ENCODE measurements at places on chromosomes 2 and 18. TPM values are rescaled to one million over a fixed set of nuclear protein-coding genes. Genes with fewer than 3 reads are reported as not detected.

DNA sequence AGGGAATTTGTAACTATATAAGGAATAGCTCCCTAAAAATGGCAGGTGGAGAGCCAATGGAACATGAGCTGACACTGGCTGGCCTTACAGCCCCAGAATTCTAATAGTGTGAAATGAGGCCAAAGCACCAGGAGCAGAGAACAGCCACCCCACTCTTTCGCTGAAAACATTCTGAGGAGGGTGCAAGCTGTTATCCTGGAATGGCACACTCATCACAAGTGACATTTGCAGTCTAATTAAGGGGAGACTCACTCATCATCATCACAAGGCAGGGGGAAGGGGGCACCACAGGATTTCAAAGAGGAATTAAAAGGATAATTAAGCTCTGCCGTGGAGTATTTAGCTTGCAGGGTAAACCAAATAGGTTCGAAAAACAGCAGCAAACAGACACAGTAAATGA lies 94.3 kb downstream of the EDAR start:
- no peak for DNase-seq

DNA sequence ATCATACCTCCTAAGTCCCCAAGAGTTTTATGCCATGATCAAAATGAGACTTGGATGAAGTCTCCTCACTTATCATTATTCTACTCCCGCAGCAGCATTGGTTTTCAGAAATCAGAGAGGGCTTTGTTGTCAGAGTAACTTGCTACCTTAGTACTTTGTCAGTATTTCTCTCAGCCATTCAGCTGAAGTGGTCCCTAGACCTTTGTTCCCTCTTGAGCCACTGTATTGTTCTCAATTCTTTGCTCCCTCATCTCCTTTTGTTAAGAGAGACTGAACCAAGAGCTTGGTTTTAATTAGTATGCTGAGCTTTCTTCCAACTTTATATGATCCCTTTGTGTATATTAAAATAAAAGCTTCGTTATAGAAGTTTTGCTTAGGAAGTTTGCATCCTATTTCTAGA lies 133.4 kb downstream of the DOCK10 start:
- DNase-seq = no peak

GRCh38 chr18:6624271-6624660 lies 105.2 kb upstream of the ARHGAP28 start:
- DNase-seq = peak; percentile 74

The MYO7B gene
- total RNA-seq = 0.31 TPM

DNA sequence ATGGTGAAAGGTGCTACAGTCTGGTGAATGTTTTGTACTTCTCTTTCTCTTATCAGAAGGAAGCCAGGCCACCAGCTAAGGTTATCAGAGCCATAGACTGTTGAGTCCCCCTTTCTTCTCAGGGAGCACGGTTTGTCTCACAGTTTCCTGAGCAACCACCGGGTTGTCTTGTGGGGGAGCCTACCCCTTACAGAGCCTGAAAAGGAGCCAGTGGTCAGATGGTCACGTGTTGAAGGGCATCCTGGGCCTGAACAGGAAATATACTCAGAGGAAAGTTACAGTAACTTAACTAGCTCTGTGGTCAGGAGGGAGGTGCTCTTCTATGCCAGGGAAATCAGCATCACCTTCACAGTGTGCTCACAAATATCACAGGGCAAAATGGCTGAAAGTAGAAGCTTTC lies 11.6 kb downstream of the CD28 start:
- DNase-seq = no peak

The TFPI gene
- 46.9 TPM for total RNA-seq

The FNDC4 gene
- total RNA-seq = 11.0 TPM

DNA sequence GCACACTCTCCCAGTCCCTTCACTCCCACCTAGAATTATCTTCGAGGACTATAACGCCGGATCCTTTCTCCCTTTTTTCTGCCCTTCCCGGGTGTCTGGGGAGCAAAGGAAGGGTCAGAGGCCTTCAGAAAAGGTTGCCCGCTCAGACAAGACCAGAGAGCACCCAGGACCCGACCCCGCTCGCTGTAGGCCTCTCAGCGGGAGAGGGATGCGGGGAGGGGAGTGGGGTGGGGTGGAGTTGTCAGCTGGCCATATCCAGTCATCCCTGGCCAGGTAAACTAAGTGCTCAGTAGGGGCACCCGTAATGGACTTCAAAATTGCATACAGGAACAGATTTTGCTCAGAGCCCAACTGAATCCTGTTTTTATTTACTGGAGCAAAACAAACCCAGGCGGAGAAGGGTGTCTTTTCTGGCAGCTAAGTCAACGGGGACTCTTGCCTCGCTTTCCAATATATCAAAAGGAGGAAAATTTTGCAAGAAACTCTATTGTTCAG lies 65.0 kb downstream of the NOL4 start:
- no peak for DNase-seq

DNA sequence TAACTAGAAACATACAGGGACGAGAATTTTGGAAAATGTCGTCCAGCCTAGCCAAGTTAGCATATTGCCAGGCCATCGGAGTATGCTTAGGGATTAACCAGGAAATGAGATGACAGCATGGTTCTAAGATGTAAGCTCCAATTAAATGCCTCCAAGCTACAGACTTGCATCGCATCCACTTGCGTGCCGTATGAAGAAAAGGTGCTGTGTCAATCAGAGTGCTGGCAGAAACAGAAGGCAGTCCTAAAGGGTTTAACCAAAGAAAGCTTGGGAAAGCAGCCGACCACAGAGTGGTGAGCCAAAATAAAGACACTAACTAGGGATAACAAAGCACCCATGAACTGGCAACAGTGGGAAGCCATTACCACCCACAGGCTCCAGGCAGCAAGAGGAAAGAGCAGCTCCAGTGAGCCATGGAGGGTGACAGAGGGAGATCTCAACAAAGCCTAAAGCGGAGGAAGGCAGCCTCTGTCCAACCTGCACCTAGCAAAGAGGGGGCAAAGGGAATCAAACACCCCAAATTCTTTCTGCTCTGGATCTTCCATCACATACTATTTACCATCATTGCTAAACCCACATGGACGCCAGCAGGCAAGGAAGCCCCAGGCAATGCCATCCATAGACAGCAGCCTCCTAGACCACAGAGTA lies 27.6 kb upstream of the SOCS6 start:
- DNase-seq = no peak

The NYAP2 gene
- total RNA-seq = 0.40 TPM

The PRKAG3 gene
- total RNA-seq = 19.3 TPM

The ADRA2B gene
- total RNA-seq = 2.3 TPM

DNA sequence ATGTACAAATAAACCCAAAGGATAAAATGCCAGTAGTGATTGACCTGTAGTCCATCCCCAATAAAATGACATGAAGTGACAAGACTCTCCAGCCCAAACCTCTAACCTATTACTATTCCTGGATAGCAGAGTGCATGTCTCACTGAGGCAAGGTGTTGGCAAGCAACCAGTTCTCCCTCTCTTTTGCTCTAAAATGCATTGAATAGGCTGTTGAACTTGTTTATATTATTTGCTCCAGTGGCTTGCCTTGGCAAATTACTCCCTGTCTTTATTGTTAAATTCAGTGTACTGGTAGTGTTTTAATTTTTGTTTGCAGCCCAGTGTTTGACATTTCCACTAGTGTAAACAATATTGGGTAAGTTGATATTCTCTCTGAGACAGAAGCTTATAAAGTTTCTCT lies 70.5 kb downstream of the CSRNP3 start:
- DNase-seq = no peak

GRCh38 chr2:216189410-216189809 lies 80.3 kb downstream of the XRCC5 start:
- DNase-seq = no peak

- no peak for DNase-seq
Measured at GRCh38 chr2:68292108-68292710, 27.5 kb downstream of the CNRIP1 start.

- DNase-seq = no peak
Measured at GRCh38 chr18:77130229-77131099, 2.1 kb downstream of the MBP start.

GRCh38 chr18:75392226-75392578 lies 35.3 kb downstream of the SMIM21 start:
- DNase-seq = no peak

DNA sequence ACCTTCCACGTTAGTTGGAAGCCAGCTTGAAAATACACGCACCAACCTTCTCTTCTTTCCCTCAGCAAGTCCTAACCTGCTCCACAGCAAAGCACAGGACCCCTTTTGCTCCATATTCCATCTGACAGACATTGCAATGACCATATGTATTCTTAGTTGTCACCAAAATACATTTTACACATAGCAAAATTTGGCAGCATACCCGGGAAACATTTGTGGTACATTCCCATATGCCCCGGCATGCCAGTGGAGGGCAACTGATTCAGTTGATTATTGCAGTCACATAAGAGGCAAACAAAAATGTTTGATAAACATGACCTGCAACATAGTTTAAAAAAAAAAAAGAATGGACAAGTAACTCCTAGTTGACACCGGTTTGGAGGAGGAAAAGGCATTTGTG lies 202.1 kb upstream of the UBE2E3 start:
- no peak for DNase-seq

The DSC3 gene
- total RNA-seq = 0.75 TPM

DNA sequence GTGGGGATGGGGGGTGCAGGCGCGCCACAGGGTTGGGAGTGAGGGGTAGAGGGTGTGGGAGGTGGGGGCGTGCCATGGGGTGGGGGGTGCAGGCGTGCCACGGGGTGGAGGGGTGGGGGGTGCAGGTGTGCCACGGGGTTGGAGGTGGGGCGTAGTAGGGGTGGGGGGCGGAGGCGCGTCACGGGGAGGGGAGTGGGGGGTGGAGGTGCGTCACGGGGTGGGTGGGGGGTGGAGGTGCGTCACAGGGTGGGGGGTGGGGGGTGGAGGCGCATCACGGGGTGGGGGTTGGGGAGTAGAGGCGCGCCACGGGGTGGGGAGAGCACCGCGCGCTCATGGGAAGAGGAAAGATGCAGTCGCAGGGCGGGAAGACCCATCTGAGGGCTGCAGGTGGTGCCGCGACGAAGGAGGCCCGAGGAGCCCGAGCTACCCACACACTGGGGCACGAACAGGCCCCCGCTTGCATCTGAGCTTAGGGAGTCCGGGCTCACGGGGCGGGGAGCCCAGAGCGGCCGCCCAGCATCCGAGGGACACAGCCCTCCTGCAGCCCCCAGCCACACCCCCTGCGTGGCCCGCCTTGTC lies 37.5 kb downstream of the SNED1 start:
- no peak for DNase-seq

DNA sequence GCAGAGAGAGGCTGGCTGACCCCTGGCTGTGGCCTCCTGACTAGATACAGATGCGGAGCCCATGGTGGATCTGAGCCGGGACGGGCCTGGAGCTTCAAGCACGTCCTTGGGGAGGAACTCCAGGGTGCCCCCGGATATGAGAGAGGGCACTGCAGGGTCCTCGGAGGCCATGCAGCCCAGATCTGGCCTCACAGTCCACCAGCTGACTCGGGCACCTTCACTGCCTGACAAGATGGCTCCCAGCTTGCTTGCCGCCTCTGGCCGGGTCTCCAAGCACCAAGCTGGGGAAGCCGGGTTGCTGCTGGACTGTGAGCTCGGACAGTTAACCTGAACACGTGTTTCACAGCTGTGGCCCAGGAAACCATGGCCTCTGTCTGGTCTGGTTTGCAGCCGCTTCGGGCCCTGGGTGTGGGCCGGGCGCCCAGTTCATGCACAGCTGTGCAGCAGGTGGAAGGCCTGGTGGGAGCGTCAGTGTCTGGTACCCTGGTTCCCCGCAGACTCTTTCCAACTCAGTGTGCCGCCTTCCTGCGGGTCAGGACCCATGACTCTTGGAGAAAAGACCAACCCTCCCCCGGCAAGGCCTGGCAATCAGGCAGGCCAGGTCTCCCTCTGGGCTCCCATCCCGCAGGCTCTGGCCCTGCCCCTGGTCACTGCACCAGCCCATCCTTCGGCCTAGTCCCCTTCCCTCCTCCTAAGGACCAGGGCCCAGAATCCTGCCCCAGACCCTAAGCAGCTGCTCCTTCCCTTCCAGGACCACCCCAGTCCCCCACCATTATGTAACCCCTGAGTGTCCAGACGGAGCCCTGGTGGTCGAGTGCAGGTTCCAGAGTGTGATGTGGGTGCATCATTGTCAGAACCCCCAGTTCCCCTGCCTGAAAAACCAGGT lies 74.6 kb upstream of the OTOS start:
- peak; percentile 68 for DNase-seq

The ADCYAP1 gene
- total RNA-seq = 0.13 TPM

DNA sequence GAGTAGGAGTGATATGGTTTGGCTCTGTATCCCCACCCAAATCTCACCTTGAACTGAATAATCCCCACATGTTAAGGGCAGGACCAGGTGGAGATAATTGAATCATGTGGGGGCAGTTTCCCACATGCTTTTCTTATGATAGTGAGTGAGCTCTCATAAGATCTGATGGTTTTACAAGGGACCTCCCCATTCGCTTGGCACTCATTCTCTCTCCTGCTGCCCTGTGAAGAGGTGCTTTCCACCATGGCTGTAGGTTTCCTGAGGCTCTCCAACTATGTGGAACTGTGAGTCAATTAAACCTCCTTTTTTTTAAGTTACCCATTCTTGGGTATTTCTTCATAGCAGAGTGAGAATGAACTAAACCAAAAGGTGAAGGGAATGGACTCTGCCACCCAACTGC lies 207.5 kb downstream of the LOXHD1 start:
- DNase-seq = no peak

The NEMP2 gene
- total RNA-seq = 7.1 TPM

DNA sequence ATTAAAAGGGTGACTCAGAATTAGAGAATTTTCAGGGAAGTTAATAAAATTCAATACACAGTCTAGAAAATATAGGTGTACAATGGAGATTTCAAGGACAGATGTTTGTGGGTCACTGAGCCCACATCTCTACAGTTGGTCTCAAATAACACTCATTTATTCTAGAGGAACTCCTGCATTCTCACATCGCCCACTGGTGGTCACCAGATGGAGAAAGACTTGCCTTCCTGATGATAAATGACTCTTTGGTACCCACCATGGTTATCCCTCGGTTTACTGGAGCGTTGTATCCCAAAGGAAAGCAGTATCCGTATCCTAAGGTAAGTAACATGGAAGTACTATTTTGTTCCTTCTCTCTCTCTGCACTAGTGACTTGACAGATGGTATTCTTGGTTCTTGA lies 1297.1 kb downstream of the DPP10 start:
- DNase-seq = no peak

GRCh38 chr2:113060396-113060795 lies 1.4 kb downstream of the IL36RN start:
- DNase-seq = no peak

- DNase-seq = no peak
Measured at GRCh38 chr2:24343225-24343882, 17.0 kb downstream of the ITSN2 start.

DNA sequence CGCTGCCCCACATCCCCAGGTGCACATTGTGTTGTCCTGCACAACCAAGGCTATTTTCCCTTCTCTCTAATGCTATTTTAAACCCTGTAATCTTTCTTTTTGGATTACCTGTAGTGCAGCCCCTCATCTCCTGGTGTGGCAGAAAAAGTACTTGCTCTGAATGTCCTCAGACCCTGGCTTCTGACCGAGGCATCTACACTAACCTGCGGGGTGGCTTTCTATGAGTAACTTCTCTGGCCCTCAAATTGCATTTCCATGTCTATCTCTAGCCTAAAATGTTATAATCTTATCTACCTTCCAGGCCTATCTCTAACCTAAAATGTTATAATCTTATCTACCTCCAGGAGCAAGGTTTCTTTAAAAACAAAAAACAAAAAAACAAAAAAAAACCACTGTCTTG lies 18.2 kb upstream of the SP5 start:
- no peak for DNase-seq

The ALLC gene
- total RNA-seq = 0.09 TPM

- DNase-seq = no peak
Measured at GRCh38 chr18:35856178-35856577, 116.3 kb upstream of the RMP24 start.
